ENCODE measurements at places on chromosomes 11 and 22.

- DNase-seq: no peak
Measured at GRCh38 chr22:17489101-17489500, 74.2 kb upstream of the SLC25A18 start.

DNA sequence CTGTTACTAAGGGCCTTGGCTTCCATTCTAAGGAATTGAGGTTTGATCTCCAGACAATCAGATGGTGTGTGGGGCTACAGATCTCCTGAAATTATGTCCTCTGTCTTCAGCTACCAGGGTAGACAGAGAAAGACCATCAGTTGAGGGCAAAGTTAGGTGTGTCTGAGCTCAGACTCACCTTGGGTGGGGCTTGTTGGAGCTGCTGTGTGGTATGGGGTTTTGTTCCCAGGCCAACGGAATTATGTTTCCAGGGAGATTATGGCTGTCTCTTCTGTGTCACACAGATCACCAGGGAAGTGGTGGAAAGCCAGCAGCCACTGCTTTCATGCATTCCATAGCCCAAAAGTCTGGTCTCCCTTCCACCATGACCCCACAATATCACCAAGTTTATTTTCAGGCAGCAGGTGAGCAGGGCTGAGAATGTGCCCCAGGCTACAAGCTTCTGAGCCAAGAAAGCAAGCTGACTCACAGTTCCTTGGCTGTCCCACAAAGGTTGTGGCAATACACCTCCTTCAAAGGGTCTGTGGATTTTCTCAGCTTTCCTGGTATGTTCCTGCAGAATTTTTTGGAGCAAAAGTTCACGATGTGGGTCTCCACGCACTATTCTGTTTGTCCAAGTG lies 714.9 kb downstream of the LUZP2 start:
- DNase-seq: no peak

DNA sequence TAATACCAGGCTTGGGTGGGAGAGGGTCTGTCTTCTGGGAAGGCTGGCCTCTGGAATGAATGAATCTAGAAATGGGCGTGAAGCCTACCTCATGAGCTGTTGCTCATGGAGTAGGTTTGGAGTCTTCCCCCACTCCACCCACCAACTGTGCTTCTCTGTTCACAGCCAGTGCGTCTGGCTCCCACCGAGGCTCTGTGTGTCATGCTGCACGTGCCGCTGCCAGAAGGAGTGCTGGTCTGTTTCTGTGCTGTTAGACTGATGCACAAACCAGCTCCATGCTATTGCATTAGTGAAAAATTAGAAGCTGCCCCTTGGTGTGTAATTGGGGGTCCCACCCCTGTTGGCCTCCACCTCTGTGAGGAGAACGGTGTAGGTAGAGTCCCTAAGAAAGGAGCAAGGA lies 132.3 kb upstream of the PARVA start:
- no peak for DNase-seq

DNA sequence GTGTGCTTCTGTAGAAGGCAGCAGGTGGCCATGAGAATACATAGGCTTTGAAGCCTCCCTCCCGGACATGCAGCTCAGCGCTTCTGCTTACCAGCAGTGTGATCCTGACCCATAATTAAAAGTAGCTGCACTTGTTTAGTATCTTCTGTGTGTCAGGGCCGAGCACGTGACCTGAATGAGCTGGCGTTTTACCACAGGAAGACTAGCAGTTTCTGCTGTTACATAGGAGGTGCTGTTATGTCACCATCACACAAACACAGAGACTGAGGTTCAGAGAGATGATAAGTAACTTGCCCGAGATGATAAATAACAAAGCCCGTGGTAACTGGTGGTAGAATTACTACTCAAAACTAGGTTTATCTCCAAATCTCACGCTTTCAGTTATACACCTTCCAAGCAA lies 329.5 kb downstream of the OPCML start:
- no peak for DNase-seq

DNA sequence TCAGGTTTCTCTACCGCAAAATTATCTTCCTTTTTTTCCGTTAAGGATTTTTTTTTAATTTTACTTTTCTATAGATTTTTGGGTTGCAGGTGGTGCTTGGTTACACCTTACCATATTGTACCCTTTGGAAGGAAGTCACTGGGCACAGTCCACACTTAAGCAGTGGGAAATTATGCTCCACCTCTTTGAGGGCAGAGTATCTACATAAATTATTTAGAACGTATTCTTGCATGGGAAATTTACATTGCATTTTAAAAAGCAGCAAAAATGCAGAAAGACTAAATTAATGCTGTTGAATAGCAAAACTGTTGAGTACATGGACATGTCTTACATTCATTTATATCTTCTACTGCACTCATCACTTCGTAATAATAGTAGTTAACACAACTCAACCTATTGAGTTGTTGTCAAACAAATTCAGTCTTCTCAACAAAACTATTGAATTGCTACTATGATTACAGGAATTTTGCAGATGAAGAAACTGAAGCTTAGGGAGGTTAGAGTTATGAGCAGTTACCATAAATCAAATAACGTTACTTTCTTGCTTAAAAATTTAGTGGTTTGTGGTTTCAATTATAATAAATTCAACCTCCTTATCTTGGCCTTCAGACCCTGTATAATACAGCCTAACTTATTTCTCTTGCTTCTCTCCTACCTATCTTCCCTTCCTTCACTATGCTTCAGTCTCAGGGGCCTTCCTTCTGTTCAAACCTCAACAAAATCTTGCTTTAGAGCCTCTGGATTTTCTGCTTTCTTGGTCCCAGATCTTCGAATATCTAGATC lies 97.4 kb upstream of the ARHGAP20 start:
- no peak for DNase-seq

- no peak for DNase-seq
Measured at GRCh38 chr11:56846631-56847576, 98.4 kb upstream of the OR9G4 start.

GRCh38 chr22:30314915-30315314 lies 11.8 kb downstream of the TBC1D10A start:
- no peak for DNase-seq
